ENCODE measurements at places on chromosomes 1 and 21.

- no peak for DNase-seq
Observed at GRCh38 chr1:201850053-201850397, 21.1 kb downstream of the IPO9 start.

DNA sequence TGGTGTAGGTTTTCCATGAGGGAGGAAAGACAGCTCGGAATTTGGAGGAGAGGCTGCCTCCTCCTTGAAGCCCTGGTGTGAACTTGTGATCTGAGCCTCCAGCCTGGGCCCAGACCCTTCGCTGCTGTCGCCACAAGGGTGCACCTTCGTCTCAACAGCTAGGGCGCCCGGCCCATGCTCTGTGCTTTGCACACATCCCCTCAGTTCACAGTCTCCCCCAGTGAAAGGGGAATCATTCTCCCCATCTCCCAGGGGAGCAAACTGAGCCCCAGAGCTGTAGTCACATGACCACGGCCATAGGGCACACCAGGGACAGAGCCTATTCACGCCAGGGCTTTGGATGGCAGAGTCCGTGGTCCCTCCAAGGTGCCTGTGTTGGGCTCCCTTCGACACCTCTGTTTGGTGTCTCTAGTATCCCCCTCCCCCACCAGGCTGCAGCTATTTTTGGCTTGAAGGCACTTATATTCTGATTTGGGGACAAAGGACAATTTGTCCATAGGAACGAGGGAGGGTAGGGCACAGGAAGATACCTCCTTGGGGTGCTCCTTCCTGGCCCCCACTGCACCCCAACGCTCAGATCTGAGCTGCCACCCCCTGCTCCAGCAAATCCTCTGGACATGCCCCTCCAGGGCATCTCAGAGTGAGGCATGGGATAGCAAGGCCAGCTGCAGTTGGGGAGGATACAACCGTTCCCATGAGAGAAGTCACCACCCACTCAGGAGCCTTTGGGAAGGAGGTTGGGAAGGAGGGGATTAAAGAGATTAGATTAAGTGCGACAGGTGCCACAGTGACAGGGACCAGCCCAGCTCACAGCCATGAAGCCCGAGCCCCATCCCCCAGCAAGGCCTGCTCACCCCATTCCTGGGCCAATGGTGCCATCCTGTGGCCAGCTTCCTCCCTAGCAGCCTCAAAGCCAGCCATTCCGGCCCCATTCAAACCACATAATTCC is 15.7 kb downstream of the MATN1 start:
- DNase-seq: peak; percentile 52

DNA sequence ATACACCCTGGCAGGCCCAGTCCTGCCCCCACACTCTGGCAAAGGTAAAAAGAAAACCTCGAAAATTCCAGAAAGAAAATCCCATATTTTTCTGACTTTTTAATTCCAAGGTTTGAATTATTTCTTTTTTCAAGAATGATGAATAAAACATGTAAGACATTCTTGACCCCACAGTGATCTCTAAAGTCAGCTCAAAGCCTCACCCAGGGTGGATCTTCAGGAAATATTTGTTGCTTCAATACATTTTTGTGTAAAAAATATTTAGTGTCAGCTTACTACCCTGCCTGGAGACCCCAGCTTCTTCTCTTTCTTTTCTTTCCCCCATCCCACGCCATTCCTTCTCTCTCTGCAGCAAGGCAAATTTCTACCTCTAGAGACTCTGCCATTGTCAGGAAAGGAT is 7.0 kb upstream of the NT5C1A start:
- DNase-seq: no peak

DNA sequence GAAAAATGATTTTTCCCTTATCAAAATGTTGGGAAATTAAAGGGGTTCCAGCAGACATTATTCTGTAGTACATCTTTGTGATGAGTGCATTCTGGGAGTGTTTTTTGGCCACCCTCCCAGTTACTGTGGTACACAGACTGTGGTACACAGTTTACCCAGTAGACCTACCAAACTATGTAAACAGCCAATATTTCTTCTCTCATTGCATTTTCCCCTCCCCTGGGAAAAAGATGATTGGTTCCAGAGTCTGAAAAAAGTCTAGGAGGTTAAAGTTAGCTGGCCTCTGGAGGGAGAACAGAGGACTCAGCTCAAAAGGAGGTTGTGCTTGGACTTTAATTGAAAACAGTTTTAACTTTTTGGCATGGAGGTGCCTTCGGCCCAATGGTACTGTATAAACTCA is 42.5 kb downstream of the PGM1 start:
- no peak for DNase-seq

- no peak for DNase-seq
Observed at GRCh38 chr21:16162953-16163352, 433.2 kb downstream of the USP25 start.

- DNase-seq: no peak
Observed at GRCh38 chr21:21439761-21440160, 441.6 kb downstream of the NCAM2 start.

- no peak for DNase-seq
Observed at GRCh38 chr1:230200276-230200675, 133.2 kb downstream of the GALNT2 start.

- DNase-seq: no peak
Observed at GRCh38 chr1:180376253-180376652, 126.1 kb downstream of the ACBD6 start.

DNA sequence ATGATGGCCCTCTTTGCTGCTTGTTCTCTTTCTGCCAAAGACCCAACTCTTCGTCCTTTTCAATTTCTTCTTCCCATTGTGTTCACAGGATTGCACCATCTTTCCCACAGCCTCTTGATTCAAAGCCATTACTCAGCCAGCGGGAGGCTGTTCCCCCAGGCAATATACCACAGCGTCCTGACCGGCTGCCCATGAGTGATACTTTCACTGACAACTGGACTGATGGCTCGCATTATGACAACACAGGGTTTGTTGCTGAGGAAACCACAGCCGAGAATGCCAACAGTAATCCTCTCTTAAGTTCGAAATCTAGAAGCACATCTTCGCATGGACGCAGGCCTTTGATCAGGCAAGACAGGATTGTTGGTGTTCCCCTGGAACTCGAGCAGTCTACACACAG is 167.4 kb downstream of the LRRC40 start:
- DNase-seq: no peak

- DNase-seq: no peak
Observed at GRCh38 chr1:151368393-151369301, 3.9 kb downstream of the SELENBP1 start.

DNA sequence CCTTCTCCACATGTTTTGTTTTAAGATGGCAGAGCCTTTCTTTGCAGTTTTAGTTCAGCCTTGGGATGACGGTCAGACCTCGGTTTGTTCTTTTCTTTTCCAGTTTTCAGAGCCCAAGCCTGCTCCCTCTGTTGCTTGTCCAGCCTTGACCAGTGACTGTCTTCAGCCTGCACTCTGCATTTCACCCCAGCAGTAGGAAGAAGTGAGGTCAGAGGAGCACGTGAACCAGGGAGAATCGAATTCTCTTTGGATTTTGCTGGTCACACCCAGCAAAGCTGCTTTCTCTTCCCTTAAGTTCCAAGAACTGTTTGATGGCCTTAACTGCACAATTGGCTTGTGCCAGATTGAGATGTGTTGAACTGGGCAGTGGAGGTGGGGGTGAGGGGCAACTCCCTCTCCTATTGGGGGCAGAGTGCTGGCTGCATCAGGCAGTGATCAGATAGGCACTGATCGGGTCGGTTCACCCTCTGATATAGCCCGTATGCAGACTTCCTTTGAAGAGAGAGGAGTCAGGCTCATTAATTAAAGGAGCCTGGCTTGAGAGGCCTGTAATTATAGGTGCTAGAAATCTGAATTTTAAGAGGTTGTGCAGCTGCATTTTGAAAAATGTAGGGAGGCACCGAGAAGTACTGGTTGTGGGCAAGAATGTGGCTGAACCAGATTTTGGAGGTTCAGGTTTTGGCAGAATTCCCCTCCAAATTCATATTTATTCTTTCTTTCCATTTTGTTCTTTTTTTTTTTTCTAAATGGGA is 42.4 kb downstream of the PEX14 start:
- no peak for DNase-seq

- DNase-seq: no peak
Observed at GRCh38 chr1:89737985-89738510, 82.8 kb upstream of the LRRC8D start.

- DNase-seq: no peak
Observed at GRCh38 chr1:160607672-160608032, 28.4 kb upstream of the CD84 start.

GRCh38 chr1:107267489-107267888 is 126.7 kb downstream of the NTNG1 start:
- no peak for DNase-seq

DNA sequence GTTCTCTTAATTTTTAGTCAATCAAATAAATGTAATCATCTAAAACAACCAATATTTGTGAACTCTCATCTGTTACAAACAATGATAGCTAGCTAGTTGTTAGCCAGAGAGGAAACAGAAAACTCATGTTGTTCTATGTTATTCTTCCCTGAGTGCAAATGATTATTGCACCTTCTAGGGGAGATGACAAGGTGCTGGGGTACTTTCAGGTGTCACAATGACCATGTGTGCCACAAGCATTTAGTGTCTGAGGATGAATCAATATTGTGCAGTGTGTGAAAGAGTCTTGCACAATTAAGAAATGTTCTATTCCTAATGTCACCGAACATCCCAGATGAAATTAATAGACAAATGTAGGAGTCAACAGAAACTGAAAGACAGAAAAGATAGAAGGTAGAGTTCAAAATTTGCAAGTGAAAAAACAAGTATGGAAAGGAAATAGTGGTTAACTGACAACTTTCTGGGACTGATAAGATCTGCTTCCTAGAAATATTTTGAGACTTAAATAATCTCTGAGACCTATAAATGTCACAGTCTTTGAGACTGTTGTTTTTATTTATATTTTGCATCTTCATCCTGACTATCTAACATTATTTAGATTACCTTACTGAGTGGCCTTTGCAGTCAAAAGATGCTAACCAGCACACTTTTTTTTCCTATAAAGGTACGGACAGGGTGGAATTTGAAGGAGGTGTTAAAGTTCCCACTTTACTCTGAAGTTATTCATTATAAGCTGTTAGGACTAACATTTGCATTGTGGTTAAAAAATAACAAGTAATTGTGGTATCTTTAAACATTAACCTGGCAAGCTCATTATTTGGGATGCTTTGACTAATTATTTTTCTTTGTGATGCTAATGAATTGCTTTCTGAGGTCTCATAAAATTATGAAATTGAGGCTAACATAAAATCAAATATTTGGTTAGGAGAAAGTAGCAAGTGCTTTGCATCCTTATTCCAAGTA is 21.6 kb upstream of the DPYD start:
- DNase-seq: no peak

- DNase-seq: no peak
Observed at GRCh38 chr1:244010191-244010590, 40.9 kb upstream of the ZBTB18 start.

DNA sequence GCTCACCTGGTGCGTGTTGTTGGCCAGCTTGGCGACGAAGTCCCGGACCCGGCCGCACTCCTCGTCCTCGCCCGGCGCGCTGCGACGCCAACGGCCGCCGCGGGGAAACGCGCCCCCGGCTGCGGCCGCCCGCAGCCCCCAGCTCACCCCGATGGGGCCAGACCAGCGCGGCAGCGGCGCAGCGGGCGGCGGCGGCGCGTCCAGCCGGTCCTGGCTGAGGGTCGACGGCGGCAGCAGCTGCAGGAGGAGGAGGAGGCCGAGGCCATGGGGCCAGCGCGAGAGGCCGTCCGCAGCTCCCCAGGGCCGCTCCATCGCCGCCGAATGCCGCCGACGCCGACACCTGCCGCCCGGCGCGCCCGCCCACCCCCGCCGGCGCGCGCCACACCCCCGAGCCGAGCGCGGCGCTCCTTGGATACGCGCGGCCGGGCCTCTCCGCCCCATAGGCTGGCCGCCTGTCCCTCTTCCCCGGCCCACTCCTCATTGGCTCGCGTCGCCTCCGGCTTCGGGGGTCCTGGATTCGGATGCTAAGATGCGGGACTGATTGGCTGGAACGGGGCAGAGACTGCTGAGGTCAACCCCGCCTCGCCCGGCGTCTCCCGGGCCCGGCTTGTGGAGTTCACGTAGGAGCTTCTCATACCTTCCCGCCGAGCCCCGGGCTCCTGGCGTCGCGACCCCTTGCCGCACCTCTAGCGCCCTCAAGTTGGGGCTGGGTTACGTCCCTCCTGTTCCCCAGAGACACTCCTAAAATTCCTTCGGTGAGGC is at the start of gene SORT1:
Gene SORT1, minus strand, starts transcription at position 338 of the 762 bp plus-strand sequence. Its CDS starts 26 bp downstream, at position 312.
- peak; percentile 52 for DNase-seq

GRCh38 chr21:34609244-34609932 is 5.5 kb downstream of the RCAN1 start:
- DNase-seq: no peak

- no peak for DNase-seq
Observed at GRCh38 chr1:20615946-20616846, 17.1 kb upstream of the PINK1 start.

DNA sequence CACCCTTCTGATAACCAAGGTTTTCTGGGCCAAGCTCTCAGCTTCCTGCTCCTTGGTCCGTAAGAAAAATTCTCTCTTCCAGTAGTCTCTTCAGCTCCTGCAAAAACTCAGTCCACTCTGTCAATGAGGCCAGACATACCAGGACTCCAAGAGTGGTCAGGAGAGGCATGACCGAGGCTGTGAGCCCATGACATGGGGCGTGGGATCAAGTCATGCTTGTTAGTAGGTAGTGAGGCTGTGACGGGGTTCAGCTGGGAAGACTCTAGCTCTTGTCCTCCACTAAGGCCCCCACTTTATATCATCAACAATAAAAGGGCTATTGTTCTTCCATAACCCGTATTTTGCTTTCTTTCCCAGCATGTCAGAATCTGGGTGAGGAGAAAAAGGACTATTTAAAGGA is 10.1 kb upstream of the HCRTR1 start:
- no peak for DNase-seq

GRCh38 chr1:55054396-55054795 is 15.0 kb downstream of the PCSK9 start:
- no peak for DNase-seq

DNA sequence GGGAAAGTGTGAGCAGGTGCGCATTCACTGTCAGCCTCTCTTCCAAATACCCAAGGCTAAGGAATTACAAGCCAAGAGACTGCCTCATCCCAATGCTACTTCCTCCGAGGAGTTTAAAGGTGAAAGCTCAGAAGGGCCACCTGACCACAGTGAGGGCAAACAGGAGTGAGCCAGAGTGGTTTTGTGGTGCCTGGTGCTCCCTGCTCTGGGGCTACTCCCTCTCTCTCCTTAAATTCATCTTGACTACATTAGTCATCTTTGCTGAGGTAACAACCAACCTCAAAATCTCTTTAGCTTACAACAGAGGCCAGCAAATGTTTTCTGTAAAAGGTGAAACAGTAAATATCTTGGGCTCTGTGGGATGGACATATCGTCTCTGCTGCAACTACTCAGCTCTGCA is 14.2 kb upstream of the ZBTB8A start:
- no peak for DNase-seq

DNA sequence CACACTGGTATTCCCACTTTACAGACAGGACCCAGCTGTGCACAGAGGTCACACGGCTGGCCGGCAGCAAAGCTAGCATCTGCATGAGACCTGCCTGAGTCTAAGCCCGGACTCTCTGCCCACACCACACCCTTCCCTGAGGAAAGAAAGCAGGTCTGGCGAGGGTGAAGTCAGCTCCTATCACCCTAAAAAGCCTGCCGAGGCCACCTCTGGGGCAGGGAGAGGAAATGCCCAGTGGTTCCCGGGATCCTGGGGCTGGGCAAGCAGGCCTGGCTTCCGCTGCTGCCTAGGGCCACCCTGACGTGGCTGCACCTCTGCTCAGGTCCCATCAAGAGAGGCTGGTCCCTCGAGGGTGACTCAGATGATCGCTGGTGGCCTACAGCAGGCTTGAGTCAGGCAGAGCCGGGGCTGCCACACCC is 42.2 kb downstream of the RAP1GAP start:
- DNase-seq: no peak
